AG08396 (cell line): ENCODE measurements at places on chromosomes 4 and X.
A peak's percentile ranks its signal among the peaks of the same experiment; 100 is the strongest.

GRCh38 chr4:186946682-186947294 lies 223.1 kb upstream of the FAT1 start:
- DNase-seq, result no peak

DNA sequence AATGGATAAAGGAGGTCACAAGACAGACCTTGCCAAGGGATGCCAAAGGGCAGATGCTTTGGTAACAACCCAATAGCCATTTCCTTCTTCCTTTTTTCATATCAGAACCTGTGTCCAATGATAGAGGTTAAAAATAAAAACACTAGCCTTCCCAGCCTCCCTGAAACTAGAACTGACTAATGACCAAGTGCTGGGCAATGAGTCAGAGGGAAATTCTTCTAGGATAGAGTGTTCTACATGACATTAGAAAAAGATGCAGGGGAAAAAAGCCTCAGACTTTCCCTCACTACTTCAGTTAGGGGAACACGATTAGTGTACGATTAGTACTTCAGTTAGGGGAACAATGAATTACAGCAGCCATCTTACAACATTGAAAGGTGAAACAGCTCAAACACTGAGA lies 29.3 kb upstream of the FAM47C start:
- no peak for DNase-seq

GRCh38 chr4:79854856-79855502 lies 218.1 kb downstream of the ANTXR2 start:
- DNase-seq, result no peak

DNA sequence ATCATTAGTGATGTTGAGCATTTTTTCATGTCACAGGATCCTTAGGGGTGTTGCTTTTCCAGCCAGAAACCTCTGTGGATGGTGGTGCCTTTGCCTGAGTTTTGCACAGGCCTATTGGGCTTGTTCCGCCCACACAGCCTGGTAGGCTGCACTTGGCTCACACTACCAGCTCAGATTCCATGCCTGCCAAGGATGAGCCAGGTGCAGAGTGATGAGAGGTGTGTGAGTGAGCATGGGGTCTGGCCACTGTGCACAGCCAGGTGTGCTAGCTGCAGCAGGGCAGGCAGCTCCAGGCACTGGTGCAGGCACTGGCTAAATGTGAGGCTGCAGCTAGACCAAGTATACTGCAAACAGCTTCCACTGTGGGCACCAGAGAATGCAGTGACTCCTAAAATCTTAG lies 341.6 kb downstream of the FSTL5 start:
- DNase-seq, result no peak

DNA sequence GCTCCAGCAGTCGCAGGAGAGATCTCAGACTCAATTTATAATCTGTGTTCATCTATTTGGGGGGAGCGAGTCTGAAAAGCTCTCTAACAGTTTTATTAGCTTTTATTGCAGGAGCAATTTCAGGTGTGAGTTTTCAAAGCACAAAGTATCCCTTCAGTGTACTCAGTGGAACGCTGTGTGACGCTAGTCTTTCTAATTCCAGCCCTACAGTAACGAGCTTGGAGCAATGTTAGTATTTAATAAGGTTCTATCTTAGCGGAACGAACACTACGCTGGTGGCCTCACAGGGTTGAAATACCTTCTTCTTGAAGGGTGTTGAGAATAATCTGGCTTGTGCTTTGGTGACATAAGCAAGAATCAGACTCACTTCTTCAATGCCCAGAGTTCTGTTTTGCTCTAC lies 8.4 kb downstream of the HS3ST1 start:
- no peak for DNase-seq

DNA sequence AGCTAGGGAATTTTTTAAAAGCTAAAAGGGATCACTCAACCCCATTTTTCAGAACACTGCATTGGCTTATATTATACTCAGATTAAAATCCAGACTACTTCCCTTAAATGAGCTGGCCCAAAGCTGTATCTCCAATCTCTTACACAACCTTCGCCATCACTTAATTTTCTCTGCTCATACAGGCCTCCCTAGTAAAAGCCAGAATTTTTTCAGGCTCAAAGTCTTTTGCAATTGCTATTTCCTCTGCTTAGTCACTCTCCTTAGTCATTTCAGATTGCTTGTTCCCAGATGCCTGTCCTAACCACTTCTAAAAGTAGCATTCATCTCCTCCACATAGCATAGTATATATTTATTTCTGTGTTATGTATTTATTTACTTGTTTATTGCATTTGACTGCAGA lies 1587.9 kb upstream of the ADGRL3 start:
- peak; percentile 44 for DNase-seq

DNA sequence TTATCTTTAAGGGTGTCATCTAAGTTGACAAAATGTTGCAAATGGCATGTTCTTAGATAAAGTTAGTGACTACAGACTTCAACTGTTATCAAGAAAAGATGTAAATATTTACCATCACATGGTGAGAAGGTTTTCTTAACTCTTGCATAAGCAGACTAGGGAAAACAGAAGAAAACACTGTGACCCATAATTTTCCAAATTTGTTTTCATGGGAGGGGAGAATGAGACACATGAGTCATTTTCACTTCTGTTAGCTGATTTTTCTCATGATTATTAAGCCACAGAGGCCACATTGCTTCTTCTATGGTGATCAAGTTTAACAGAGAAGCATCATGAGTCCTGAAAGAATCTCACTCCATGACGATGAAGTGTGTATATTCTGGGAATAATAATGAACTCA lies 30.2 kb upstream of the SYTL5 start:
- DNase-seq, result no peak

- no peak for DNase-seq
Measured at GRCh38 chr4:136748165-136748564, 784.1 kb downstream of the PCDH18 start.

GRCh38 chrX:95995583-95995982 lies 689.1 kb upstream of the DIAPH2 start:
- DNase-seq, result no peak

GRCh38 chr4:109560687-109561461 lies 828 bp downstream of the MCUB start:
- peak; percentile 83 for DNase-seq

GRCh38 chr4:74378573-74378972 lies 13.6 kb downstream of the EREG start:
- DNase-seq, result no peak

DNA sequence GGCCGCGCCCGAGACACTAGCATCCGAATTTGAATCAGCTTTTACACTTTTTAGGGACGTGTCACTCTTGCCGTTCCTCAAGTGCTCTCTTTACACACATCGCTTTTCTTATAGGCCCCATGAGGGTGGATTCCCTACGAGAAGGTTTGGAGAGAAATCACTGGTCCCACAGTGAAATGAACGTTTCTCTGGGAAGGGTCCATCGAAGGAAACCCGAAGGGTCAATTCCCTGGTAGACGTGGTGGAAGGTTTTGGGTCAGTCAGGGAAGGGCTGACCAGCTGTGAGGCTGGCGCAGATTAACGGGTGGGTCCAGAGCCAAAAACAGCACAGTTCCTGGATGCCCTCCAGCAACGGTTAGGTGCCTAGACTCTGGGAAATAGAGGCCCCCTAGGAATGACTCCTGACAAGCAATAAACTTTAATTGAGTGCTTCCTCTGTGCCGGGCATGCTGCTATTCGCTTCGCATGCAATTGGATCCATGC lies 35.9 kb downstream of the ETDC start:
- DNase-seq, result peak; percentile 29

GRCh38 chr4:27276307-27277073 lies 415.8 kb downstream of the STIM2 start:
- no peak for DNase-seq

DNA sequence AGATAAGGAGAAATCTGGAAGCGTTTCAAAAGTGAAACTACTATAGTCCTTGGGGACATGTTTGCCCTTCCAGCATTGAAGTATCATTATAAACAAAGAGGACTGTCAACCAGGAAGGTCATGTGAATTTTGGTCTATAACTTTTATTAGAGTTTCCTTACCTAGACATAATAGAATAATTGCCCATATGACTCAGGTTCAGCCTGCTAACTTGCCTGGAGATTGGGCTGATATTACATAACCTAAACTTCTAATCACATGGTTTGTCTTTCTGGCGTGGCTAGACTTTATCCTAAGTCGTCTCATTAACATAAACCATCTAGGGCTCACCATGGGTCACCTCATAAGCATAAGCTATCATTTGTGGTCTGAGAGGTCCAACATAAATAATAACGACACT lies 775.9 kb downstream of the CENPC start:
- DNase-seq, result no peak

DNA sequence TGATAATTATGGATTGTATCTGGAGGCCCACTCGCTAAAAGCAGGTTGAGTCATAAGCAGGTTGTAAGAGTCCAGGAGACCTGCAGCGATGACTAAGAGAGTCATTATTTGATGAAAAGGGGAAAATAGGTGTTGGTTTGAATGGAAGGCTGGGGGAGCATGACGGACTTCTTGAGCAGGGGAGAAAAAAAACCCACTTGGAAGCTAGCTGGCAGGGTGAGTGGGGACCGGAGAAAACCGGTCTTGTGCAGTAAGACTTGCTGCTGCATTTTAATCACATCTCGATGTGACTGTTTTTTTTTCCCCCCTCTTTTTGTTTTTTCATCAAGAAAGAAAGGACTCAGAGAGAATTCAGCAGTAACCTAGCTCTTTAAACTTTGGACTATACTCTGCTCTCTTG lies 90.0 kb downstream of the IGSF1 start:
- no peak for DNase-seq

DNA sequence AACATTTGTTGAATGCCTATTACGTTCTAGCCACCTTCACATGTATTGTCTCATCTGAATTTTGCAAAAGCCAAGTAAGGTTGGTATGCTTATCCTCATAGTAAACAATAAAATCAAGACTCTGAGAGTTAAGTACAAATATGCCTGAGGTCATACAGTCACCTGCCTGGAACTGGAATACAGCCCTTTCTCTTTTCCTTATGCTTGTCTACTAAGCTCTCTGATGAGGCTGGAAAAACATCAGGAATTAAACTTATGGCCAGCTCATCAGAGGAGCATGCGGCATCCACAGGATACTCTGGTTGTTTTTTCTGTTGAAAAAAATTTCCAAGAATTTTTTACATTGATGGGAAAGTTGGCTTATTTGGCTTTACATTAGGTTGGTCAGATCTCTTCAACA lies 35.5 kb downstream of the NCAPG start:
- no peak for DNase-seq

DNA sequence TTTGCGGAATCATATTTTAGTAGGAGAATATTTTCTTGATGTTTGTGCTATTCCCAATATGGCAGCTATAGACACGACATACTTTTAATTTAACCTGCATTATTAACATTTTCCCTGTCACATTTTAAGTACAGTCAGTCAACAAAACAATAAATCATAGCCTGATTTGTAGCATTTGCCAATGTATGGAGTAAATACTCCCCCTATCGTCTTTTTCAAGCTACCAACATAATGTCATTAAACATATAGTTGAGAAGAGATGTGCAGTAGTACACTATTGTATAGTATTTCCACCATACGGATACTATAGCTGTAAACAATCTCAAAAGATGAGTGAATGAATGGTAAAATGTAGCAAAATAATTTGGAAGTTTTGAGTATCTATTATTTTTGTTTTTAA lies 303.7 kb upstream of the MAGEB2 start:
- DNase-seq, result no peak

- peak; percentile 14 for DNase-seq
Measured at GRCh38 chrX:130772105-130772775, 130.8 kb downstream of the ENOX2 start.

DNA sequence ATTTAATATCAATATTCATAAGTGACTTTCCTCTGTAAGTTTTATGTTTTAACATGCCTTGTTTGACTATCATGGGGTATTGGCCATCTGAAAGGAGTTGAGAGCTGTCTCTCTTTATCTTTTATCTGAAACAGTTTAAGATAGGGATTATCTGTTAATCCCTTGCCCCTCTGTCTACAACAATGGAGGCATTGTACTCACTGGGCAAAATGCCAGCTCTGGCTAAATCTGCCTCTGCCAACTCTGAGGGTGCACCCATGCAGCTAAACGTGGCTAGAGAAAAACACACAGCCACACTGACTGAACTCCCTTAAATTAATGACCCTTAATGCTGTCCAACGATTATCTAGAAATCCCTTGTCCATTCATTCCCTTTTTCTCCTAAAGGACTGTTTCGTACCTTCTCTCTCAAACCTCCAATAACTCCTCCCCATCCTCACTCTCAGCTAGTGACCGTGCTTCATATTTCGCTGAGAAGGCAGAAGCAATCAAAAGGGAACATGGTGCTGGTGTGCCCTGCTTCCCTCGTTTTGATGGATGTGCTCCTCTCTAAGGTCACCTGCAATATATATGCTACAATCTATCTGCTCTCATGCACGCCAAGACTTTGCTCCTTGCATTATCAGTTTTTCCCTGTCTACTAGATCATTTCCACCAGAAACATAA lies 10.3 kb downstream of the PHKA2 start:
- DNase-seq, result no peak

DNA sequence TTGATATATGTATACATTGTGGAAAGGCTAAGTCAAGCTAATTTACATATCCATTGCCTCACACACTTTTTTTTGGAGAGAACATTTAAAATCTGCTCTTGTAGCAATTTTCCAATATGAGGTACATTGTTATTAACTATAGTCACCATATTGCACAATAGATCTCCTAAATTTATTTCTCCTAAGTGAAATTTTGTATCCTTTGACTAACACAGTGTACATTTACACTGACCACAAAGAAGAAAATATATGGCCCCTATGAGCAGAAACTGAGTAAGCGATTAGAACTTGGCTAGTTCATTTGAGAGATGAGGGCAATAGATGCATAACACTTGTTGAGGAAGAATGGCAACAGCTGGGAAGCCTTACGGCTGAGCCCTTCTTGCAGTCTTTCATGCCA lies 20.3 kb upstream of the GUCY1B1 start:
- DNase-seq, result no peak

- DNase-seq, result no peak
Measured at GRCh38 chrX:94662689-94663088, 988.7 kb downstream of the FAM133A start.

DNA sequence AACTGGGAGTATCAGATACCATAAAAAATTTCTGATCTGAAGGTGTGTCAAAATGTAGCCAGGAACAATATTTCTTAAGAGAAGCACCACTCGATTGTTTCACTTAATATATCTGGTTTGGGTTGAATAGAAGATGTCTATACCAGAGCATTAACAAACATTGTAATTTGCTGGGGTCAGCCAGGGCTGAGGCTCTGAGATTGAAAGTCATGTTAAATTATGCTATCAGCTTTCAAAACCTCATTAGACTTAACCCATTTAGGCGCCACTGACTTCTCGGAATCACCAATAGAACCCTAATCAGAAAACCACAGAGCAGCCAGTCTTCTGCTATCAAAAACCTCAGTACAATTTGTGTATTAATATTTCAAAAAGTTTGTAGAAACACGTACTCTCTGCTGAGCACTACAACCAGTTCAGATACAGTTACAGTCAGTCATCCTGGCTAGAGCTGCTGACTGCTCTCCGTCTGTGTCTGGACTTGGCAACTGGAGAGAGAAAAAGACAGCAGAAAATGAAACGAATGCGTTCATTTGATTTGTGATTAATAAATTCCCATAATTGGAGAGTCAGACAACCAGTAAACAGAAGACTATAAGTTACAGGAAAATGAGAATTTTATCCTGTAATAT lies 848.6 kb upstream of the PABPC4L start:
- peak; percentile 5 for DNase-seq
